ENCODE measurements at places on chromosomes 4 and X.

DNA sequence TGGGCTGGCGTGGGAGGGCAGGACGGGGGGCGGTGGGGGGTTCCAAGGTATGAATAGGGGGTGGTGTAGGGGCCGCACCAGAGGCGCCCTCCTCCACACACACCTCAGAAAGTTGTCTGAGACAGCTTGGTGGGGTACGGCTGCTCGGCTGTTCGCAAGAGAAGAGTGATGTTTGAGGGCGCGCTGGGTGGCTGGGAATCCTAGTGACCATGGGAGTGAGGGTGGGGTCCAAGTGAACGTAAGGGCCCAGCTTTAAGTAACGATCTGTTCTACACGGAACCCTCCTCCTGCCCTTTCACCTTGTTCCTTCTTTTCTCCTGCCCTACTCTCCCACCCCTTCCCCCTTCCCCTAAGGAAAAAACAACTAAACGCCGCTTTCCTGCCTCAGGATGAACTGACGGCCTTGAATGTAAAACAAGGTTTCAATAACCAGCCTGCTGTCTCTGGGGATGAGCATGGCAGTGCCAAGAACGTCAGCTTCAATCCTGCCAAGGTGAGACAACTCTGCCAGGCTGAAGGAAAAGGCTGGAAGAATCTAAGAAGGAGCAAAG lies 664 bp downstream of the MED12 start:
- no peak for DNase-seq

GRCh38 chrX:150769408-150769807 lies 76.2 kb downstream of the MTMR1 start:
- DNase-seq: no peak

DNA sequence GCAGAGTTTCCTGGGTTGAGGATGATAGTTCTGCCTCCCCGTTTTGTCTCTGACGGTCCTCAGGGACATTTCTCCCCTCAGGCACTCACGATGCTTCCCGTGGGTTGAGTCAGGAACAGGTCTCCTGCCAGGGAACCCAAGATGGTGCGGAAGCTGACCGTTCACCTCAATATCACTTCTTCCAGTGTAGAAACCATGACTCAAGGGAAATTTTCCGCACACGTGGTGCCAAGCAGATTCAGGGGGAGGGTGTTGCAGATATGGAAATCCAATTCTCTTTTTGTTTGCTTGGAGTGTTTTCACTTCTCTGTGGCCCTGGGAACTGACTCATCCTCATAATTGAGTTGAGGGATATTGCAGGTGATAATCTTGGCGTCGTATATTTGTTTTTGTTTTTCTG lies 46.7 kb downstream of the CXorf49B start:
- DNase-seq: no peak

DNA sequence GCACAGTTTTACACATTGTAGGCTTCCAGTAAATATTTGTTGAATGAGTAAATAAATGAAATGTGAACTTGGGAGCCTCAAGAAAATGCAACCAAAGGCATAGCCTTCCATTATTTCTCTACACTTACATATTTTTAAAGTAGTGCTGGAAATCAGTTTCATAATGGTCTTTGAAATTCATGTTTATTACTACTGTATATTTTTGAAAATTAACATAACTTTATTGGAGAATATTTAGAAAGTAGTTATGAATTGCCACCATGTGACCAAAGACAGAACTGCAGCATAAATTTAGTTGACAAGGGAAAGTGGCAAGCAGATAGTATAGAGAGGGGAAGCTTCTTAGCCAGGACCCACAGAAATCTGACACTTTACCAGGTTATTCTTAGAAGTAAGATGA lies 6.4 kb downstream of the TCEAL8 start:
- no peak for DNase-seq

DNA sequence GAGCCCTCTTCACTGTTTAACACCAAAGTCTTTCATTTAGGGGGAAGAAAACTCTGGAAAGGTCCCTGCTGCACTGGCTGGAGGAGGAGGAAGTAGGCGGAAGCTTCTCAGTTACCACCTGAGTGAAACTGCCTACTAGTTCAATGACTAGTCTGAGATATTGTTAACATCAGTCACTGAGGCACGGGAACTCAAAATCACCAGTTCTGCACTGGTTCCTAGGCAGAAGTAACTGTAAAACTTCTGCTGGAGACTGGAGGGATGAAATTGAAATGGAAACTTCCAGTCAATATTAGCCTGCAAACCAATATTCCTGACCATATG lies 178.3 kb downstream of the SNCA start:
- no peak for DNase-seq

DNA sequence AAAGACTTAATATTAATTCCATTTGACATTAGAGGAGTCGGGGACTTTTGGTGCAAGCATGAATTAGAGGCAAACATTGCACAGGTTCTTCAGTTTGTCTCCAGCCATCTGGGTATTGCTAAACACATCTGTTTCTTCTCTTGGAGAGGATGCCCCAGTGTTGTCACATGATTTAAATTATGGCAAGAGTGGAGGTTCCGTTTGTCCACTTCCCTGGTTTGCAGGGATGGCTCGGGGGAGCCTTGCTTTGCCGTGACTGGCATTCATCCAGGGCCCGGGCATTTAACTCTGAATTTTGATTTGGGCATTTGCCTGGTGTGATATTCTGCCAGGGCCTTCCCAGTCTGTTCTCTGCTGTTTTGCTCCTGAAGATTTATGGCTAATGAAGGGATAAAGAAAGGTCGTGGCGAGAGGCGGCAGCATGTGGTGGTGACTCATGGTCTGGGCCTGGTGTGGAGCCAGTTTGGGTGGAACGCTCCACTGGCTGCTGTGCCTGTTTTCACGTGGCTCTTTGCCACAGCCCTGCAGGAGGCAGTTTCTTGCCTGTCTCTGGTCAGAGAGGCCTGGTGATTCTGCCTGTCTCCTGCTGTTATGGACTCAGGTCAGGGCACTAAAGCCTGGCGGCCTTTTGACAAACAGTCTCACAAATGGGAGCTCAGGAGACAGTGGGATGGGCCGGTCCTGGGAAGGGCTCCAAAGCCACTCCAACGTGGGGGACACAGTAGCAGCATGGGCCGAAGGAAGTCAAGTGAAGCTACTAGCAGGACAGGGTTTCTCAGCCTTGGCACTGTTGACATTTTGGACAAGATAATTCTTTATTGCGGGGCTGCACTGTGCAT lies 99.4 kb upstream of the PGRMC2 start:
- DNase-seq: no peak

- DNase-seq: no peak
These were observed 278.5 kb upstream of the UGT8 start for GRCh38 chr4:114320126-114320525.

DNA sequence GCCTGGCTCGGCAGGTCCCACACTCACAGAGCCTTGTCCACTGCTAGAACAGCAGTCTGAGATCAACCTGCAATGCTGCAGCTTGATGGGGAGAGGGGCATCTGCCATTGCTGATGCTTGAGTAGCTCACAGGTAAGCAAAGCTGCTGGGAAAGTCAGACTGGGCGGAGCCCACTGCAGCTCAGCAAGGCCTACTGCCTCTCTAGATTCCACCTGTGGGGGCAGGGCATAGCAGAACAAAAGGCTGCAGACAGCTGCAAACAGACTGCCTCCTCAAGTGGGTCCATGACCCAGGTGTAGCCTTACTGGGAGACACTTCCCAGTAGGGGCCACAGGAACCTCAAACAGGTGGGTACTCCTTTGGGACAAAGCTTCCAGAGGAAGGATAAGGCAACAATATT lies 110.6 kb upstream of the ADAMTS3 start:
- DNase-seq: no peak

DNA sequence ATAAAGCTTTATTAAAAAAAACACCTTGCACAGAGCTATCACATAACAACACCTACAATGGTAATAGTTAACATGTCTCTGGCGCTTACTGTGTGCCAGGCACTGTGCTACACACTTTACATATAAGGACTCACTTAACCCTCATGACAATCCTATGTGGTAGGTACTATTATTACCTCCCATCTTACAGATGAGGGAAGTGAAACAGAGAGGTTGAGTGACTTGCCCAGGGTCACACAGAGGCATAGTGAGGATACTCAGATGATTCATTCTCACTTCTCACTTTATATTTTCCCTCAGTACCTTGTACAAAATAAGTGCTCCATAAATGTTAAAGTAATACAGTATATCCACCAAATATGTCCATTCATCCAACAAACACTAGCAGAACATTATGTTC lies 43.4 kb upstream of the IQSEC2 start:
- DNase-seq: no peak

DNA sequence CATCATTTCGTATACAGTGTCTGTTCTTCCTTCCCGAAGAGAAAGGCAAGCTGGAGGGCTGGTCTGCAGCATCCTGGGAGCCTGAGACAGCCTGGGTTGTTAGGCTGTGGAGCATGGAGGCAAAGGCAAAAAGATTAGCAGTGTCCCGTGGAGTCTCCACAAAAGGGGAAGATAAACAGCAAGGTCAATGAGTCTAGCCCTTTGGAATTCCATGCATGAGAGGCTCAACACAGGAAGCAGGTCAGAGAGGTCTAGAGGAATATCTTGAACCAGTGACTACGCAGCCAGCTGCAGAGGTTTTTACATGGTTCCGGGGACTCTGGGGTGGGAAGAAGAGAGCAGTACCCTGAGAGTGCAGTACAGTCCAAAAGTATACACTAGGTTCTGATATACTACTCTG lies 12.2 kb upstream of the MCF2 start:
- DNase-seq: peak; percentile 42

GRCh38 chr4:166724369-166724768 lies 509.9 kb downstream of the SPOCK3 start:
- DNase-seq: no peak

DNA sequence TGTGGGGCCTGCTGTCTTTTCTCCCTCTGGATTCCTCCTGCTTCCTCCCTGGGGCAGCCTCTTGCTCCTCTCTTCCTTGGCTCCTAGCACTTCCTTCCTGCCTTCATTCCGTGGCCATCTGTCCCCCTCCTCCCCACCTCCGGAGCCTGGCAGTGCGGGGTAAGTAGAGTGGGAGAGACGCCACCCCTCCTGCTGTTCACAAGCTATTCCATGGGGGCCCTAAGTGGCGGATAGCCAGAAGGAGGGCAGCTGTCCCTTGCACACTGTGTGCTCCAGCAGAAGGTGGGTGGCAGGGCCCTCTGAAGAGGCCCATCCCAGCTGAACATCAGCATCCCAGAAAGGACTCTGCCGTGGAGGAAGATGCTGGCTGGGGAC lies 27.4 kb downstream of the CCNQ start:
- no peak for DNase-seq

DNA sequence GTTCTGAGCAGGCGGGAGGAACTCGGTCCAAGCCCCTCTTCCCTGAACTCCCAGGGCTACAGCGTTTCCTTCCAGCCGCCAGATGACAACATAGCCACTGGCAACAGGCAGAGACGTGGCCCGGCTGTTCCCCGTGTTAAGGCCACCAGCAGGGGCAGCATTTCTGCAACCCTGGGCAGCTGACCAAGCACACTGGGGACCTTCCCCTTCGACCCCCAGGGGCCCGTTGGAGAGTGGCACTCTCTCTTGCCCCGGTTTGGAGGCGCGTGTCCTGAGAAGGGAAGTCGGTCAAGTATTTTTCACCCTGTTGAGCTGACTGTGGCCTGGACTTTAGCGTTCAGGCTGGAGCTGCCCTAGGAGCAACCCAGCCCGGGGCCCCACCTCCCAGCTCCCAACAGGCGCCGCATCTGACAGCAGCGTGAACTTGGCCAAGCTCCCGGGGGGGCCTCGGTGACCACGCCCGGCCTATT lies 37.6 kb downstream of the ZBTB49 start:
- peak; percentile 86 for DNase-seq

DNA sequence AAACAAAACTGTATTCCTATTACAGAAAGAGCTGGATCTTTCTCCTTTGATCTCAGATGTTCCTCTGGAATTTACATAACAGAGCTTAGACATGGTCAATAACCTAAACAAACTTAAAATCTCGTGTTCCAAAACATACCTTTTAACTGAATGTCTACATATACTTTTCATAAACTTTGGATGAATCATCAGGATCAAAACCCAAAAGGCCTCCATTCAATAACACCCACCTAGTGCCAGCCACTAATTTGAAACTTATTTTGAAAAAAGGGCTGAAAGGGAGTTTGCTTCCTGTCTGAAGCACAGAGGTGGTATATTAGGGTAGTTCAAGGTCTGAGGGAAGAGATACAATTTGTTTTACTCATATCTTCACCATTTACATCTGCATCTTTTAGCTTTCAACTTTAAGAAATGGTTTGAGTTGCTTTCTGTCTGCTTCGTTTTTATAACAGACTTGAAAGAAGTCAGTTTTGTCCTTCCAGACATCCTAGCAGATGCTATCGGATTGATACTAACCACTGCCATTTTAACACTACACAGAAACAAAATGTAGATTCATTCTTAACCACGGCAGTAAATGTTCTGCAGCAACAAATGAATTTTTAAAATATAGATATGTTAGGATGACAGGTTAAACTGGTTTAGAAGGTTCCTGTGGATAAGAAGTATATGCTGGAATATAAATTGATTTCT lies 242.8 kb upstream of the DKK2 start:
- DNase-seq: no peak

DNA sequence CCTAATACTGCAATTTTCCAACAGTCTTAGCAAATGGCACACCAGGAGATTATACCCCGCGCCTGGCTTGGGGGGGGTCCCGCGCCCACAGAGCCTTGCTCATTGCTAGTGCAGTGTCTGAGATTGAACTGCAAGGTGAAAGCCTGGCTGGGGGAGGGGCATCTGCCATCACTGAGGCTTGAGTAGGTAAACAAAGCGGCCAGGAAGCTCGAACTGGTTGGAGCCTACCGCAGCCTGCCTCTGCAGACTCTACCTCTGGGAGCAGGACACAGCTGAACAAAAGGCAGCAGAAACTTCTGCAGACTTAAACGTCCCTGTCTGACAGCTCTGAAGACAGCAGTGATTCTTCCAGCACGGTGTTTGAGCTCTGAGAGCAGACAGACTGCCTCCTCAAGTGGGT lies 172.8 kb upstream of the NAP1L5 start:
- no peak for DNase-seq

- no peak for DNase-seq
These were observed 180.3 kb upstream of the MAGEB16 start for GRCh38 chrX:35617836-35618235.

DNA sequence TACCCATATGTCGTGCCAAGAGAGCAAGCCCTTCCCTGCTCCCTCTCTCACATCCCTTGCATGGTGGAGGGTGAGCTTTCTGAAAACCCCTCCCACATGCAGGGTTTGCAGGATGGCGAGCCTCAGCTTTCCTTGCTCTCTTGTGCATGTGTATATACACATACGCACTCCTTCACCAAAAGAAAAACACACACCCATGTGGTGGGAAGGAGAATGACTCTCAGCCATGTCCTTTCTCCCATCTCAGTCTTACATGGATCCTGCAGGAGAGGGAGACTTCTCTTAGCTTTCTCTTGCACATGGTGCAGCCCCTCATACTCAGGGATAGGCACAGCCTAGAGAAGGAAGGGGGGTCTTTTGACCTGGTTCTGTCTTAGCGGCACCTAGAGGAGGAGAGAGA lies 81.1 kb downstream of the CLCN5 start:
- DNase-seq: no peak

- no peak for DNase-seq
These were observed 146.4 kb downstream of the PALLD start for GRCh38 chr4:168643111-168643795.

GRCh38 chrX:103211012-103211715 lies 3.7 kb upstream of the BEX4 start:
- DNase-seq: no peak
